ENCODE measurements at places on chromosomes 7 and 10.

DNA sequence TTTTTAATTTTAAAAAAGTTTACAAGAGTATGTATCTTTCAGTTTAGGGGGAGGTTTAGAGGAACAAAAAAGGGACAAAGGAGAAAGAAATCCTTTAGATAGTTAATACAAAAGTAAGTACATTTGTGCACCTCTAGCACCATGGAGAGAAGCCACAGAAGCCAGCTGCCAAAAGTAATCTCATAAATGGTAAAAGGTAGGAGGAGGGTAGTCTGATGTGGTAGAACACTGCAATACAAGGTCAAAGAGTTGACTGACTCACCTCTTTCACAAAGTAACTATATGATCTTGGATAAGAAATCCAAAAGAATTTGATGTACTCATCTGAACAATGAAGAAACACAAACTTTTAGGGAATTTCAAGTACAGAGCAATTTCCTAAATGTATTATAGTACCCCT lies 68.1 kb downstream of the CNOT4 start:
- no peak for DNase-seq

- no peak for DNase-seq
These were observed 365.7 kb downstream of the DNAJB6 start for GRCh38 chr7:157702311-157703023.

DNA sequence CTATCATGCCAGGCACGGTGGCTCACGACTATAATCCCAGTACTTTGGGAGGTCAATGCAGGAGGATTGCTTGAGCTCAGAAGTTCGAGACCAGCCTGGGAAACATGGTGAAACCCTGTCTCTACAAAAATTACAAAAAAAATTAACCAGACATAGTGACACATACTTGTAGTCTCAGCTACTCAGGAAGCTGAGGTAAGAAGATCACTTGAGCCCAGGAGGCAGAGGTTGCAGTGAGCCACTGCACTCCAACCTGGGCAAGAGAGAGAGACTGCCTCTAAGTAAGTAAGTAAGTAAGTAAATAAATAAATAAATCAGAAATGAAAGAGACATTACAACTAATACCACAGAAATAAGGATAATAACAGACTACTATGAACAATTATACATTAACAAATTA lies 36.2 kb downstream of the PDLIM1 start:
- no peak for DNase-seq

- DNase-seq, result no peak
These were observed 501 bp downstream of the TFPI2 start for GRCh38 chr7:93890041-93890463.
